Iris pigment epithelial cell (primary cell): ENCODE measurements at places on chromosomes 4 and X.

DNA sequence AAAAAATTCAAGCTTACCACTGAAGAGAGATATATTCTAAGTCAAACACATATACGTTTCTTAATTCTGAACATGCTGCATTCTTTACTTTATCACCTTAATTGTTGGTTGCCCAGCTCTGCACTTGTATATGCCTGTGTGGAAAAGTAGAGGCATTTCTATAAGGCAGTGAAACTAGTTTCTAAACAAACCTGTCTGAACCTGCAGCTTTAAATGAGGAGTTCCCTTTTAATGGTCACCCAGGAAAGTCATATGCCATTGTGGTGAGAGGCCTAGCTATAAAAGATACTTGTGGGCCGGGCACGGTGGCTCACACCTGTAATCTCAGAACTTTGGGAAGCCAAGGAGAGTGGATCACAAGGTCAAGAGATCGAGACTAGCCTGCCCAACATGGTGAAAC, 147.4 kb upstream of the RXFP1 start:
- DNase-seq, result no peak

DNA sequence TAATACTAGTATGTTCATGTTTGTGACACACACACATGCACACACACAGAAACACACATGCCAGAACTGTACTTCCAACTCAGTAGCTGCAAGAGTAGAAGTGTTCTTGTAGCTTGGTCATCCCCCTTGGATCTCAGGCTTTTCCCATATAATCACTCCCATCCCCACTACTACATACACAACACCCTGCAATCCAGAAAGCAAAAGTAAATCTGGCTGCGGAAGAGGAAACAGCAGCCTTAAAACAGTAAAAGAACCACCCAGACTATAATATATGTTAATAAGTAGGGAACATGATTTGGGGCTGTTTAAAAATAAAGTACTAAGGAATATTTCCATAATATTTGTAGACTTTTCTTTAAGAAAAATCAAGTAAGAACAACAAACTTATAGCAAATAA, 103.2 kb downstream of the AMMECR1 start:
- DNase-seq, result no peak

DNA sequence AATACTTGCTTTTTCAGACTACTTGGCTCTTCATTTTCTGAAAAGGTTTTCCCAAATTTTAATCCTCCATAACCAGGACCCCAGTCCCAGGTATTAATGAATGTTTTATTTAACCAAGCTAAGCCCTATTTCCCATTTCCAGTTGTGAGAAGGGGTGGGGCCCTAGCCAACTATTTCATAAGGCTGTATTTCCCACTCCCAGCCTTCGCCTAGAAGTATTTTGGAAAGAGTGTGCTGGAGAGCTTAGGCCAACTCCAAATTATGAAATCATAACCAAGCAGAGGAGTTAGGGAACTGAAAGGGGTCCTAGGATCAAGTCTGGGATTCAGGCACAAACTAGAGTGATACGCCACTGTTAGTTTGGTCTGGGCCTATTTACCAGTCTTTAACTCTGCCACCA, 148.4 kb upstream of the GPC4 start:
- DNase-seq, result no peak

DNA sequence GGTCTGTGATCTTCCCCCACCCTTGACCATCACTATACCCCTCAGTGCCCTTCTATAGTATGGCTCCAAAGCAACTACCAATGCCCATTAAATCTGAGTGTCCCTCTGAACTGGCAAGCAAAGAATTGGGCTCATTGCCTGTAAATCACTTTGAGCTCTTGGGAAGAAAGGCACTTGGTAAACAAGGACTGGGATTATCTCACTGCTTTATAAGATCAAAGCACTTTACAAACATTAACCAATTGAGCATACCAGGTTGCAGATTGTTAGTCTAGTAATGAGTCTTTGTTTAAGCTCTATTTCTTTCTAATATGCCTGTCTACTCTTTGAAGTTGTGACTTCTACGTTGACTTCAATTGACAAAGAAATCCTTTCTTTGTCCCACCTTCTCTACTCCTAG, 34.1 kb downstream of the AREG start:
- DNase-seq, result no peak

DNA sequence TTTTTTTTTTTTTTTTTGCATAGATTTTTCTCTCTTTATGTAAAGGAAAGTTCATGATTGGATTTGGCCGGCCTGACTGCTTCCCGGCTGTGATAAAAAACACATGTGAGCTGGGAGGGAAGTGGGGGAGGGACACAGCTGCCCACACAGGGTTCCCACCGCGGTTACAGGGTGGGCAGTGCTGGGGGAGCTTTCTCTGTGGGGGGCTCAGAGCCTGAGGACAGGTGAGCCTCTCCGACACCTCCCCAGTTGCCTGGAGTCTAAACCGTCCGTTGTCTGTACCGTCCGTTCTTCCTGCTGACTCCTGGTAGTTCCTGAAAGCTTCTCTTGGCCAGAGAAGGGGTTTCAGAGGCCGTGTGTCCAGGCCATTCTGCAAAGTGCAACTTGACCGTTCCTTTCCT, 21.8 kb downstream of the SHOX start:
- DNase-seq, result no peak

DNA sequence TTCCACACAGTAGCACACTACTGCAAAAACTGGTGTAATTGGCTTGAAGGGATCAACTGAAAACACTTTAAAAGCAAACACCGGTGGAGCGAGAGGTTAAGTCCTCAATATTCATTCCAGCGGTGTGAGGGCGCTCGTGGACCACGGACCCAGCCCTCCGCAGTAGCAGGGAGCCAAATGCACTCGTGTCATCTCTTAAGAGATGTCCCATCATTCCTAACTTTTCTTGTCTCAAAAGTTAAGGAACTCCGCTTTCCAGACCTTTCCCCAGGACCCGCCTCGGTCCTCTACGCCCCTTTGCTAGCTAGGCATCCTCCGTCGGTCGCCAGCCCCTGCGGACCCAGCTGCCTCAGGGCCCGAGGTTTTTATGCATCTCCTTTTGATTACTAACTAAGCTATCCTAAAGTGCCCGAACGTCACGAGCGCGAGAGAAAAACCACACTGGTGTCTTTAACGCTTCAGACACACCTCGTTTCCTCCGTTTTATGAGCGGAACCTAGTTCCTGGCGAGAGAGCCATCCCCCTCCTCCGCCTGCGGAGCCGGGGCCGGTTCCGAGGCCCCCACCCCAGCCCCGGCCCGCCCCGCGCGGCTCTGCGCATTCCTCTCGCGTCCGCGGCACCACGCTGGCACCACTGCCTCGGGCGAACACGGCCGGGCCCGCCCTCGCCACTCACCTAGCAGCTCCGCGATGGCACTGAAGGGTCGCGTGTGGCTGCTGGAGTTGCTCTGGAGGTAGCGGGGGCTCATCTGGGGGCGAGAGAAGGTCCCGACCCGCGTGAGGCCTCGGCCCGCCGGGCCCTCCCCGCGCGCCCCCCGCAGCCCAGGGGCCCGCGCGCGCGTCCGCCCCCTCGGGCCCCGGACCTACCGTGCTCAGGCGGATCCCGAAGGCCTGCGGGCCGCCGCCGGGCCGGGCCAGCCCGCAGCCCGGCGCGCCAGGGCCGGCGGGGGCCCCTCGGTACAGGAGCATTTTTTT, 723 bp downstream of the MORC4 start:
- DNase-seq, result peak; percentile 65

DNA sequence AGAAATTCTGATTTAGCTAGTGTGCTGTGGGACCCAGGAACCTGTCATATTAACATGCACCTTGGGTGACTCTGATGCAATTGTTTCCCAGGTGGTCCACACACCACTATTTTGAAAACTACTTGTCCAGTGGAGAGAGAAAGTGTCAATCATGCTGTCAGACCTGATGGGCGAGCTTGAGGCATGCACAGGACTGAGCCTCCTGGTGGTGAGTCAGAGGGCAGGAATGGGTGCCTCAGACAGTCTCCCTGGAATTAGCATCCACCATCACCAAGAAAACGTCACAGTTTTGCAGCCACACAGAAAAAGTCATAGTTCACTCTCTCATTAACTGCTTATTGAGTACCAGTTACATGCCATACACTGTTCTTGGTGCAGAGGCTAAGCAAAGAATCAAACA, 181.8 kb upstream of the MAOA start:
- DNase-seq, result no peak

DNA sequence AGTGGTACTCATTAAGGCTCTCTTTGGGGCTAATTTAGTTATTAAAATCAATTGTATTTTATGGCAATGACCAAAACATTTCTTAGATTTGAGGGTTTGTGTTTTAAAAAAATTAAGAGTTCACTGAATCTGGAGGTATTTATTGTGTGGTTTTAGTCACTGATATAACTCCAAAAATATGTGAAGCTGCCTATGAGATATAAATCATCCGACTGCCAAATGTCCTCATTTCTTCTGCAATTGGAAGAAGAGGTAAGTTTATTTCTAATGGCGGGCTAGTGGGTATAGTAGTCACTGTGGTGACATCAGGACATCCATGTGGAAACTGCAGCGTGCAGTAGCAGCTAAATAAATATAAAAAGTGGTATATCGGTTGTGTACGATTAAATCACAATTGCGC, 205.5 kb downstream of the MID1 start:
- DNase-seq, result peak; percentile 60

DNA sequence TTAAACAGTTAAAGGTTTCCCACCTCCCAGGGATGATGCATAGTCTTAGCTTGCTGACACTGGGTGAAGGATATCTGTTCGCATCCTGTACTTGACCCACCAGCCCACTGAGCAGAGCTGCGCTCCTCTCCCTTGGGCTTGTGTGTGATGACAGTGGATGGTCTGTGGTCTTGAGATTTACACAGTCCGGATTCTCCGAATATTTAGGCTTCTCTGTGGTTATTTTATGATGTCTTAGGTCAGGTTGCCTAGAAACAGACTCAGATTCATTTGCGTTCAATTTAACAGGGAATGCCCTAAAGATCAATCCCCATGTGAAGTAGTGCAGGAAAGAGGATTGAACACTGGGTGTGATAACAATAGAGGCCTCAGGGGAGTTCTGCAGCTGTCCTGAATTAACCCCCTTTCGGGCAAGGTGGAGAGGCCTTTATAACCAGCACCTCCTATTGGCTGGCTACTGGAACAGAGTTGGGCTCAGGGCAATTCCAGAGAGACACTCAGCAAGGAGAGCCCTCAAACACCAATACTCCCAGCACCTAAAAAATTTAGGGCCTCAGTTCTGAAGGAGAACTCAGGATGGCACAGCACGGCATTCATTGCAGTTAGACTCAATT, 653.2 kb upstream of the GALNT7 start:
- peak; percentile 30 for DNase-seq

DNA sequence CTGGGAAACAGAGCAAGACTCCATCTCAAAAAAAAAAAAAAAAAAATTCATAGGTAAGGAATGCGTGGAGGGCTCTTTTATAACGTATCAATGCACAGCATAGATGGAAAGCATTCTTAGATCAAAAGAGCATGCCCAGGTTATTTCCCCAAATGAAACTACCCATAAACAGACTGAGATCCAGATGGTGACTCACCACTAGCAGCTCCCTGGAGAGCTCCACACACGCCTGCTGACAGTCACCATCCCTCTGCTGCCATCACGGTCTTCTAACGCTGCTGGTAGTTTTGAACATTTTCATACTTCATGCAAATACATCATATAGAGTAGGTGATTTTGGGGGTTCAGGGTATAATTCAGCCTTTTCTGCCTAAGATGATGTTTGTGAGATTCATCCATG, 136.9 kb downstream of the ASMT start:
- no peak for DNase-seq

DNA sequence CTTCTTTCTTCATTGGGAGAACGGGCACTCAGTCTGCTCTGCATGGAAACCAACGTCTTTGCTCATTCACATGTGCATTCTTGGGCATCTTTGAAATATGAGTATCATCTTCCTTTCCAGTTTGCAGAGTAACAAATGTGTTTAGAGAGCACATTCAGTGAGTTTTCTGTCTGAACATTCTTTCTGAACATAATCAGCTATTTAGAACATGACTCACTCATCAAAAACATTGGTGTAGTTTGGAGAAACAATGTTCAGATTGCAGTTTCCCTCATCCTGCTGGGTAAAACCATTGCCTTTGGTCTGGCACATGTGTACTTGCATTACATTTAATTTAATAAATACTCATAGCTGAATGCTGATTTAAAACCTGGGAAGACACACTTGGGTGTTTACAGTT, 81.5 kb upstream of the F9 start:
- peak; percentile 11 for DNase-seq

DNA sequence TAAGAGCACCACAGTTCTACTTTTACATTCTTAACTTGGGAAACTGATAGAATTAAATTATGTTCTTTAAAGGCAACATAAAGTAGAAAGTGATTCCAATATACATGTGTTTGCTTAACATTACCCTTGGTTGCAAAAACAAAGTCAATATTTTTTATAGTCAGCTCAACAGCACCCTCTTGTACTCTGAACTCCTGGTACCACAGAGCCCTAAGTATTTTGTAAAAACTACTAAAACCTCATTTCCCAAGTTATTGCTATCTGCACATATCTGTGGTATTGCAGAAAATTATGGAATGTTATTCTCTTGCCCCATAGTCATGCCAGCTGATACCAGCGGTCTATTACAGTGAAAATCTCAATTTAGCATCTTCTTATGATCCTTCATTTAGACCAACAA, 2.9 kb downstream of the KIF4A start:
- peak; percentile 10 for DNase-seq

DNA sequence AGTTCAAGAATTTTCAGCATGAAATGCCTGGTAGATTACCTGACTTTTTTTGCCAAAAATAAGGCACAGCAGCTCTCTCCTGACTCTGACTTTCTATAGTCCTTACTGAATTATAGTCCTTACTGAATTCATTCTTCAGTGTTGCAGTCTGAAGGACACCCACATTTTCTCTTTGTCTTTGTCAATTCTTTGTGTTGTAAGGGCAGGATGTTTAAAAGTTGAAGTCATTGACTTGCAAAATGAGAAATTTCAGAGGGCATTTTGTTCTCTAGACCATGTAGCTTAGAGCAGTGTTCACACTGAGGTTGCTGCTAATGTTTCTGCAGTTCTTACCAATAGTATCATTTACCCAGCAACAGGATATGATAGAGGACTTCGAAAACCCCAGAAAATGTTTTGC, 168.0 kb downstream of the SOWAHB start:
- peak; percentile 51 for DNase-seq

GRCh38 chr4:182155806-182156205, 87.4 kb upstream of the TENM3 start:
- DNase-seq, result peak; percentile 12

- peak; percentile 11 for DNase-seq
Observed at GRCh38 chr4:47882228-47882627, 32.2 kb downstream of the NFXL1 start.

- DNase-seq, result no peak
Observed at GRCh38 chr4:18869166-18869565, 847.6 kb upstream of the LCORL start.

DNA sequence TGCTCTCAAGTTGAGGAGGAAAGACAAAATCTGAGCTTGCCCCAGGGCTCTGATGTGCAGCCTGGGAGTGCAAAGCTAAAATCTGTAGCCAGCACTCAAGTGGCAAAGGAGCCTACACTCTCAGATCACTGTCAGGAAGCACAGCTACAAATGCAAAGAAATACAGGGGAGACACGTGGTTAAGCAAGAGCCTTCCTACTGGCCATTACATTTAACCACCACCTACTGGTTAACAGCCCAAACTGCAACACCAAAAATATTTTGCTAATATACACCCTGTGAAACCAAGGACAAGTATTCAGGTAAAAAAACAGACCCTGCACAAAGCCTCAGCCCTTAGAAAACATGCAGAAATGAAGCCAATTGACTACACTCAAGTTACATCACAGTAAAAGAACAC, 170.4 kb upstream of the FGF16 start:
- no peak for DNase-seq
